ENCODE measurements at places on chromosomes 11 and 22.
A peak's percentile ranks its signal among the peaks of the same experiment; 100 is the strongest.

GRCh38 chr11:19592842-19593241, 119.8 kb upstream of the NAV2 start:
- no peak for DNase-seq

GRCh38 chr22:49601614-49602321, 225.9 kb downstream of the BRD1 start:
- DNase-seq, result no peak

GRCh38 chr11:46498179-46498578, 95.6 kb downstream of the AMBRA1 start:
- no peak for DNase-seq

DNA sequence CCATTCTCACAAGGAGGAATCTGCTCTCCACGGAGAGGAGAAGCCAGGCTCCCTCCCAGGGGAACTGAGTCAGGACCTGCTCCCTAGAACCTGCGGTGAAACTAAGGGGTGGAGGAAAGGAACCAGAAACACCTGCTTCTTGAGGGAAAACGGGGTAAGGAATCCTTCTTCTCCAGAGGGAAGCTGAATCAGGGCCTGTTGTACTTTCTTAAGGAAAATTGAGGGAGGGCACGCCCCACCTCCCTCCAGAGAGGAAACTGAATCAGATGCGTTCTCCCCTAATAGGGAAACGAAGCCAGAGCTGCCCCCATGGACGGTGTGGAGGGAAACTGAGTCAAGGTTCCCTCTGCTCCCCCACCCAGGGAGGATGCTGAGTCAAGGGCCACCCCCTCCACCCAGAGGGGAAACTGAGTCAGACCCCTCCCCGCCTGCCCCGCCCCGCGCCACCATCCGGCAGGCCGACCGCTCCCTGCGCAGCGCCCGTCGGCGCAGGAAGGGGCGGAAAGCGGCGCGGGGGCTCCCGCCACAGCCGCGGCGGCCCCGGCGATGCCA, 393 bp downstream of the RELA start:
- DNase-seq, result no peak

DNA sequence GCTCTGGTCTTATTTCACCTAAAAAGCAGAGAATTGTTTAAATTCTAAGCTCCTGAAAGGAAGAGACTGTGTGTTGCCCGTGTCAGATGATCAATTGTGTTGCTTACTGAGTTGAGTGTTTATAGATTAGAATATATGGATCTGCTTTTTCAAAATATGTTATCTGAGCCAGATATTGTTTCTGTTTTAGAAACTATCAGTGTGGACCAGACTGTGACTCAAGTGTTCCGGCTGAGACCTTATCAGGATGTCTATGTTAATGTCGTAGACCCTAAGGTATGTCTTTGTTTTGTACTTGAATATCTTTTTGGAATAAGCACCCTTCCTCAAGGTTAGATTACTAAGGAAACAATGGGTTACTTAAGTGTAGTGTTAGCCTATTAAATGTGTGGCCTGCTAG, 11.0 kb downstream of the DEPDC5 start:
- no peak for DNase-seq

DNA sequence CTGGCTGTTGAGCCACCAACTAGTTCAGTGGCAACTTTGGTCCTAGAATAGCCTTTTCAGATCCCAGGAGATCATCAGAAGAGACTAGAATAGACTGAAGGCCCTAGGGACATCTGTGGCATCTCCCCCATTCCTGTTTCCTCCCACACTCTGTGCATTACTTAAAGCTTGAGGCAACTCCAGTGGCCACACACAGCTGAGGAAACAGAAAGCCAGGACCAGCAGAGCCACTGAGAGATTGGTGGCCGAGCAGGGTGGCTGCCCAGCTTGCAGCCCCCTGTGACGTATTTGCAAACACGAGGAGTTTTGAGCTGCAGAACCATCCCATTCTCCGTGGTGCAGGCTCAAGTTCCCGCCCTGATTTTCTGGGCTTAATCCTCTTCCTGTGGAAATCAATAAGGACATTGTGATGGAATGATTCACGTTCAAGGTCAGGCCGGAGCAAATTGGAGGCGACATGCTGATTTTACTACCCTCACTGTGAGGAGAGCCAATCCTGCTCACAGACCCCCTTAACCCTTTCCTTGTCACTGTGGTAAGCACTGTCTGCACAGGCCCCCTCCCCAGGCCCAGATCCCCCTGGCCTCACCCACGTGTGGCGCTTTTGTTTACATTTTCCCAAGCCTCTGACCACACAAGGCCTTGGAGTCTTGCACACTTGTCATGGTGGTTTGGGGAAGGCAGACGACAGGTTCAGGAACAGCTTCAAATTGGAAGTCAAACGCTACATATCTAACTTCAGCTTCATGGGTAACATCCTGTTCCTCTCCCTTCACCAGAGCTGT, 69.1 kb upstream of the MYOD1 start:
- peak; percentile 33 for DNase-seq

GRCh38 chr11:43558556-43559127, 121.9 kb upstream of the HSD17B12 start:
- no peak for DNase-seq

GRCh38 chr11:27720277-27720830, 20.1 kb upstream of the BDNF start:
- DNase-seq, result no peak

GRCh38 chr22:23090457-23090835, 20.1 kb downstream of the GNAZ start:
- DNase-seq, result no peak

- no peak for DNase-seq
These were observed 83.7 kb downstream of the CDKN1C start for GRCh38 chr11:2801711-2802388.

DNA sequence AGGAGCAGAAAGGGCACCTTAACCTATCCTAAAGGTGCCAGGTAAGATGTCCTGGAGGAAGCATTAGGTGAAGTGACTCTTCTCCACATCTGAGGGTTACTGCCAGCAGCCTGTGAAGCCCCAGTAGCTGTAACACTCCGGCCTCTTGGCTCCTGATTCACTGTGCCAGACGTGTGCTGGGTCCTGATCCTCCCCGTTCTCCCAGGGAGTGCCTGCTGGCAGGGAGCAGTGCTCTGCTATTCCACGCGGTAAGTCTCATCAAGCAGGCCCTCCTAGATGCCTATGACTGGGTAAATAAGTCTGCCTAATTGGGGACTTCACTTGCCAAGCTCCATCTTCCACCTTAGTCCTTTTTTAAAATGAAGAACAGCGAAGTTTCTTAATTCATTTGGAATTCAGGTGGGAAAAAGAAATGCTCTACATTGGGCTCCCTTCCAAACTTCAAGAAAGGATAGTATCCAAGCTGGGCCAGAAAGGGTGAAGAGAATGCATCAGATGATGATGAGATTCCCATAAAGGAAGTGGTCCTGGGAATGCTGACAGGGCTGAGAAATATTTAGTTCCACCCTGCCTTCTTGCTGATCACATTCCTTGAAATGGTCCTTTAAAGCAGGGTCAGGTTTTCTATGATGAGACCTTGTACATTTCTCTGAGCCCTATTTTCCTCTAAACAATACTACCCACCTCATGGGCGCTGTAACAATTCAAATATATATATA, 188.0 kb downstream of the MAML2 start:
- DNase-seq, result no peak

GRCh38 chr11:35365961-35366360, 53.4 kb downstream of the SLC1A2 start:
- no peak for DNase-seq

DNA sequence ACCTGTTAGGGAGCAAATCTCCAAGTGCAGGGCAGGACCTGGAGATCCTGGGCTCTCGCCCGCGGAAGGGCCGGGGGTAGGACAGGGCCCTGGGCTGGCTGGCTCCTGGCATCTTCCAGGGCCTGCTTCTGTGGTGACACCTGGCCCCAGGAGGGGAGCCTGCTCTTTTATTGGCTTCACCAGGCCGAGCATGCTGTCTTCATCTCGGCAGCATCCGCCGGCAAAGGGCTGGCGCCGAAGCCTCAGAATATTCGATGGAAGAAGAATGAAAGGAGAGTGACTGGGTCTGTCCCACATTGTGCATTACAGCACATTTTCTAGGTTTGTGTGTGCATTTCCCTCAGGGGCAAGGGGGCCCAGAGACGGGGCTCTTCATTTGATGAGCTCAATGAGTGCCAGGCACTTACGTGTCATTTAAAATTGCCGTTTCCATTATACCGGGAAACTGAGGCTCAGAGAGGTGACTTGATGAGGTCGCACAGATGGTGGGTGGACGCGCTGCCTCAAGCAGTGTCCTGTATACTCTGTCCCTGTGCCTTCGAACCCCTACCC, 70.0 kb downstream of the RBX1 start:
- no peak for DNase-seq

- no peak for DNase-seq
These were observed 80.3 kb downstream of the NXPE2 start for GRCh38 chr11:114758627-114759026.

DNA sequence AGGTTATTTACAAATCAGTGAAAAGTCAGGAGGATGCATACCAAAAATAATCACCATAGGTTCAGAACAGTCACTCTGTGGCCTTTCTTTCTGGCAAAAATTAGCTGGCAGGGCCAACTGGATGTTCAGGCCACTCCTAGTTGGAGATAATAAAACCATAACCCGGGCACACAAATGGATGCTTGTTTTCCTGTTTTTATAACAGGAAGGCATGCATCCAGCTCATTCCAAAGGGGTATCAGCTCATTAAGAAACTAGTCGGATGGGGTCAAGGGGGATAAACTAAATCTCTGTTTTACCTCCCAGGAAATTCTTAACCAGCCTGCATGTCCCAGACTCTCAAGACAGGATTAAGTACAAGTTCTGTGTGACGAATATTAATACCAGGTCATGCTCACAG, 81.0 kb downstream of the FBXO7 start:
- no peak for DNase-seq

DNA sequence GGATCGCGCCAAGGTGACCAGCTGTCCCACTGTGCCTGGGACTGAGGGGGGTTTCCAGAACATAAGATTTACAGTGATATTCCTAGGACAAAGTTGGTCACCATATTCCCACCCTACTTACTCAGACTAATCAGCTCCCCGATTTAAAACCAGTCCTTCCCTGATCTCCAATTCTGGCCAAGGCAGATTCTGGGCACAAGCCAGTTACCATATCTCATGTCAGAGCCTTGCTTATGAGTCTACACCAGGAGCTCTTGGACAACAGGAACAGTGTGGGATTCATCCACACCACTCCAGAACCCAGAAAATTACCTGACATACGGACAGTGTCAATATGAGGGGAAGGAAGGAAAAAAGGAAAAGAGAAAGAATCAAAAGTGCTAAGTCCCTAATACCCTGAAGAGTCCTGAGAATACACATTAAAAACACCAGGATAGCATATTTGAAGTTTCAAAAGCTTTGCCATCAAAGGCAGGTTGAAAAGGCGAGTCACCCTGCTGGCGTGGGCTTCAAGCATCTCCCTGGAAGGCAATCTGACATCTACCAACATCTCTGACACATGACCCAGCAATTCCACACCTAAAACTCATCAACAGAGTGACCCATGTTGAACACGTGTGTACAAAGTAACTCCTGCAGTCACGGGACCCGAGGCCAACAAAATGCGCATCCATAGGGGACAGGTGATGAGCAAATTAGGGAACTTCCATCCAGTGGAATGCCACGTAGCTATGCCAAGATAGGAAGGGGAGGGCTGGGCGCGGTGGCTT, 8.0 kb upstream of the IL2RB start:
- no peak for DNase-seq

GRCh38 chr11:24594401-24594800, 97.5 kb downstream of the LUZP2 start:
- DNase-seq, result no peak

DNA sequence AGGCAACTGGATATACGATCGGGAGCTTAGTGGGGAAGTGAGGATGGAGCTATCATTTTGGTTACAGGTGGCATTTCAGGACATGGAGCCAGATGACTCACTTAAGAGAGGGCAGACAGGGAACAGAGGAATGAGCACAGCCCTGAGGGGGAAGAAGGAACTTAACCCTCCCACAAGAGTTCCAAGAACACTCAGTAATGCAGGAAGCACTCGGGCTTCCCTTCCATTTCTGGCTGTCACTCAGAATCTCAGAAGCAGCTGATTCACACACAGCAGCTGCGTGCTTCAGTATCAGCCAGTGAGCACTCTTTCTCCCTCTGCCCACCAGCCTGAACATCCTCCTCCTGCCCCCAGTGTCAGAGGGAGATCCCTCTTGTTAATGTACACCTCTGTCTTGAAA, 34.8 kb downstream of the EFCAB6 start:
- DNase-seq, result peak; percentile 48

DNA sequence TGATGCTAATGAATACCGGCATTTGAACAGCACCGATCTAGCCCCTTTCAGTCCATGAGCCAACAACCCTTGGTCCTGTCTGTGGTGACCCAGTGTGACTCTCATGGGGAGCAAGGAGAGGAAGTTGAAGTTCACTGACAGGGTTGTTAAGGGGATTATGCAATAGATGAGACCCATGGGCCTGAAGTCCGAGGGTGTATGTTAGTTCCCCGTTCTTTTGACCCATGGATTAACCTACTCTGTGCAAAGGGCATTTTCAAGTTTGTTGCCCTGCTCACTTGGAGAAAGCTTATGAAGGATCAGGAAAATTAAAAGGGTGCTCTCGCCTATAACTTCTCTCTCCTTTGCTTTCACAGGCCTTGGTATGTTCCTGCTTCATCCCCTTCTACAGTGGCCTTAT, 4.9 kb downstream of the PNPLA3 start:
- DNase-seq, result no peak
